Renal cortex interstitium (tissue), 15 donors: ENCODE measurements at places on chromosomes 7 and 10. TPM values are rescaled to one million over a fixed set of nuclear protein-coding genes. Genes with fewer than 3 reads are reported as not detected.

DNA sequence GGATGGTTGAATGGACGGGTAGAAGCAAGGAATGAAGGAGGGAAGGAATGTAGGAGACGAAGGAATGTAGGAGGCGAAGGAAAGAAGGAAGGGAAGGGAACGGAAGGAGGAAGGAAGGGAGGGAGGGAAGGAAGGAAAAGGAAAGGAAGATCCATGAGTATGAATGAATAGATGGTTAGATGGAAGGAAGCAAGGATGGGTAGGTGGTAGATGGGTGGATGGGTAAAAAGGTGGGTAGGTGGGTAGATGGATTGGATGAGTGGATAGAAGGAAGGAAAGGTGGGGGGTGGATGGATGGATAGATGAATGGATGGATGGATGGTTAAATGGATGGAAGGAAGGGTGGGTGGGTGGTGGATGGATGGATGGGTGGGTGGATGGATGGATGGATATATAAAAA, 77.4 kb downstream of the RGS10 start:
- no peak for DNase-seq

DNA sequence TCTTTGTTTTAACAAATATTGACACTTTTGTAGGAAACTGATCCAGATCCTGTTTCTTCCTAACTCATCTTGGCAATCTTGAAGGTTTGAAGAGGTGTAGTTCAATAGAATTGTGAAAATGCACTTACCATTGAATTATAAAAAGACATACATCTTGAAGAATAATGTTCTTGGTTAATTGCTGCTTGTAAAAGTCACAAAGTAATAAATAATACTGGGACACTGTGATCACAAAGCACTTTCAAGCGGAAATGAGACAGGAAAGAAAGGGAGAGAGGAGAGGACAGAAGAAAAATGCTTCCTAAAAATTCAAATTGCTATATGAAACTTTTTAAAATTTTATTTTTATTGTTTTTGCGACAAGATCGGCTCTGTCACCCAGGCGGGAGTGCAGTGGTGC, 15.2 kb upstream of the NFE2L3 start:
- DNase-seq, result no peak

Gene LRRC18
- polyA plus RNA-seq, result 0.24 TPM

DNA sequence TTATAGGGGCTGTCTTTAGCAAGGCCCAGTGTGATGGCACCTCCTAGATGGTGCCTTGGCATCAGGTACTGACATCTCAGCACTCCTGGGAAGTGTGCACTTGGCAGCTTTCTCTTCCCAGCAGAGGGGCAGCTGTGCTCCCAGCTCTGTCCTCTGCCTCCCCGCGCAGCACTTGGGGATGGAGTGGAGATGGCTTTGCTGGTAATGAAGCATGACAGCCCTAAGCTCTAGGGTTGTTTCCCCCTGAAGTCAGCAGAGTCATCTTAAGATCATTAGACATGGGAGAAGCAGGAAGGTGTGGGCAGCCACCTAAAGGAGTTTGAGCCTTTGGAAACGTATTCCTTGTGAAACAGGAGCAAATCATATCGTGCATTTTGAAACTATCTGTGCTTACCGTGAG, 46.7 kb downstream of the HTRA1 start:
- no peak for DNase-seq

DNA sequence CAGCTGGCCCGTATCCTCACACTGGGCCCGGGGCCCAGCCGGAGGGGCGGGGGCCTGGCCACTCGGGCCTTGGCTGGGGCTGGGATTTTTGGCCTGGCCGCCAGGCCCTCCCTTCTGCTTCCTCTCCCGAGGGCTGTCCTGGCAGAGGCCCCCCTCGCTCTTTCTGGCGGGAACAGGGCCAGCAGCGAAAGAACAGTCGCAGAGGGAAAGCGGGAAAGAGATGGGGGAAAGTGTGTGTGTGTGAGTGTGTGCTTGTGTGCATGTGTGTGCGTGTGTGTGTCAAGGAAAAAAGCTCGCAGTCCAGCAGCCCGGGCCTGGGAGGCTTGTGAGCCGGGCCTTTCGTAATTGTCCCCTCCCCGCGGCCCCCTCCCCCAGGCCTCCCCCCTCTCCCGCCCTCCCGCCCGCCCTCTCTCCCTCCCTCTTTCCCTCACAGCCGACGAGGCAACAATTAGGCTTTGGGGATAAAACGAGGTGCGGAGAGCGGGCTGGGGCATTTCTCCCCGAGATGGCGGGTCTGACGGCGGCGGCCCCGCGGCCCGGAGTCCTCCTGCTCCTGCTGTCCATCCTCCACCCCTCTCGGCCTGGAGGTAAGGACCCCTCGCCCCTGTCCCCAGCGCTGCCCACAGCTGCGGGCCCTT, at the start of gene ELN:
Gene ELN (plus strand): TSS at position 491 of the 638 bp plus-strand sequence. CDS start 15 bp downstream, at position 506.
- no peak for DNase-seq

Gene HOXA7
- polyA plus RNA-seq, result 31.7 TPM

GRCh38 chr7:80749270-80749669, 110.8 kb downstream of the CD36 start:
- no peak for DNase-seq

DNA sequence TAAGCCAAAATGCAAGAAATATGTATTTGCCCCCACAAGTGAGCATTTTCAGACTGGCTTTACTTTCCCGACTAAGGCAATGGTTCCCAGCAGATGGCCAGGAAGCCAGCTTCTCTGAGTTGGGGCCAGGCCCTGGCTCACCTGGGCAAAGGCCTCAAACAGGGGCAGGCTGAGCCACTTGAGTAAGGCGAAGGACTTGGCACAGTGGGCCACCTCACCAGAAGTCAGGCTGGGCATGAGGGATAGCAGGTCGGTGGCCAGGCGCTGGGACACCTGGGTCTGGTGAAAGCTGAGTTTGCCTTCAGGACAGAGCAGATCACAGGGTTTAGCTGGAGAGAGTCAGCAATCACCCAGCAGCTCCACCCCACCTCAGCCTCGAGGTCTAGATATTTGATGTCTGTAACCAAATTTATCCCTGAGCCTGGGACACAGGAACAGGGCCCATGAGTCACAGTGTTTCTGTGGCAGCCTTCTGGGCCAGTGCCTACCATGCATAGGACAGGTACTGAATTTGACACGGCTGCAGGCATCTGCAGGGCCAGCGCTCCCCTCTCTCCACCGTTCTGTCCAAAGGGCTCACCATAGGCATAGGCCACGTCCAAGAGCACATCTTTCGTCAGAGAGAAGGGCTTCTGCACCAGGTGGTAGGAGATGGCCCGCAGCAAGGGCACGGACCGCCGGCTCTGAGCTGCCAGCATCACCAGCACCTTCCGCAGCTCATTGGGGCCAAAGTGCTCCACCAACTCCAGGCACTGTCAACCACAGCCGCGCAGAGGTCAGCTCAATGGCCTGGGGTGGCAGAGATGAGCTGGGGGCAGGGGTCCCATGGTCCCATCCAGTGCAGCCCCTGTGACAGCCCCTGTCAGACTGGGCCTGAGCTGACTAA, 7.3 kb downstream of the TBRG4 start:
- DNase-seq, result no peak

DNA sequence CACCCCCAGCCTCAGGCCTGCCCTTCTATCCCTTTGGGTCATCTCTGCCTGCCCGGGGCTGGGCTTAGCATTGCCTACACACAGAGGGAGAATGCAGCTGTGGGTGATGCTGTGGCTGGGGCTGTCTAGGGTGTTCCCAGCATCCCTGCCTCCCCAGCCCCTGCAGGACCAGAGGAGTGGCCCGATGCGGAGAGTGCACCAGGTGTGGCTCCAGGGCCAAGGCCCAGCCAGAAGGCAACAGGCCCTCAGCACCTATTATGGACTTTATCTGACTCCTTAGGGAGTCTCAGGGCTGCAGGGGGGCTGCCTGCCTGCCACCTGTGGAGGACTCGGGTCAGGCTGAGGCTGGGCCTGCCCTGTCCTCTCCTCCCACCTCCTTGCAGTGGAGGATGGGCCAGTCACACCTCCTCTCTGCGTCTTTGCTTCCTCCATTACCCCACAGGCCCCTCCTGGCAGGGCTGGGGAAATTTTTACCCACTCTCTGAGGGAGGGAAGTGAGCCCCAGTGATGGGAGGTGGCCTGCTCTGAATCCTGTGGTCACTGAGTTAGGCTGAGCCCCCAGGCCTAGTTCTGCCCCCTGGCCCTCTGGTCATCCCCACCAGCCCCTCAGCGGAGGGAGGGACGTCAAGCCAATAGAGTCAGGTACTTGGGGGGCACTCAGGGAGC, 92.9 kb upstream of the PCBD1 start:
- no peak for DNase-seq

- DNase-seq, result no peak
Measured at GRCh38 chr7:124856299-124856888, 73.2 kb downstream of the POT1 start.
